BJ (cell line): ENCODE measurements at places on chromosomes 6 and 20. TPM values are rescaled to one million over a fixed set of nuclear protein-coding genes. Genes with fewer than 3 reads are reported as not detected.

DNA sequence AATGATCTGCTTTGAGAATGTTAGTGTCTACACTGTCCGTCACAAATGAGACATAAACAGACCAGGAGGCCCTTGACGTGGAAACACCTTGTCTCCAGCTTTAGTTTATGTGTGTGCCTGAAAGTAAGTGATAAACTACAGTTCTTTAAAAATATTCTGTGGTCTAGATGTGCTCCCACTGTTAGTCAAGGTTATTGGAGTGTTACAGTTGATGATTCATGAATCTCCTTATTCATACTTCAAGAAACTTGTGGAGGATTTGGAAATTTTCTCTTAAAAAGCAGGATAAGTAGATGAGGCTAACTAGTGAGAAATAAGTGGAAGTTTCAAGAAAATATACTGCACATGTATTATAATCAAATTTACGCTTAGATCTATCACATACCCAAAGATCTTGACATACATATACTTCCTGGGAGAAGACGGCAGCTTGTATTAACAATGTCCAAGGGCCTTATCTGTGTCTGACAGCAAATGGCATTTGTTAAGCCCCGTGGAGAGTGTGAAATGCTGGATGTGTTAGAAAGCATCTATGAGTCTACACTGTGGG is 90.5 kb upstream of the MBOAT1 start:
- no peak for DNase-seq

DNA sequence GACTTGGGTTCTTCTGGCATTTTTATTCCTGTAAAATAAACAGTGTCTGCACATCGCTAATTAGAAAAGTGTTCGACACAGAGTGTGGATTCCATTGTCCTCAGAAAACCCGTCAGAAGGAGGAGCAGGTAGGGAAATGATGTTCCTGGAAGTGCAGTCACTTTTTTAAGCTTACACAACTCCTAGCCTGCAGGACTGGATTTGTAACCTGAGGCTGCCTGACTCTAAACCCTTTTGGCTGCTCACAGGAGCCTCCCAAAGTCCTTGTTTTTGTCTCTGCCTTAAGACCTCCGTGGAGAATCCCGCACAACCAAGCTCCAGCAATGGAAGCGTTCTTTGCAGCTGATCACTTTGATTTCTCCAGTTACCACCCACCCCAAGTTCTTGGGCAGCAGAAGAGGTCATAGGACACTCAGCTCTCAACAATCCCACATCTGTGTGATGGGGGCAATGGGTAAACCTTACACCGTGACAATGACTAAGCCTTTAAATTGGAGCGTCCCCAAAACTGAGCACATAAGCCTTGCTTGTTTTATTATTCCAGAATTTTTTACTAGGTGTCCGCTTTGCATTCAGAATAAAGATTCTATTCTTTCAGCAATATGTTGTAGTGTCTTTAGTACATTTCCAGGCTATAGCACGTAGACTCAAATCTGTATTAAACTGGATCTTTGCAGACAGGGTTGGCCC is 227.9 kb downstream of the TBXT start:
- no peak for DNase-seq

- no peak for DNase-seq
Observed at GRCh38 chr6:43723737-43724295, 36.2 kb upstream of the MRPS18A start.

DNA sequence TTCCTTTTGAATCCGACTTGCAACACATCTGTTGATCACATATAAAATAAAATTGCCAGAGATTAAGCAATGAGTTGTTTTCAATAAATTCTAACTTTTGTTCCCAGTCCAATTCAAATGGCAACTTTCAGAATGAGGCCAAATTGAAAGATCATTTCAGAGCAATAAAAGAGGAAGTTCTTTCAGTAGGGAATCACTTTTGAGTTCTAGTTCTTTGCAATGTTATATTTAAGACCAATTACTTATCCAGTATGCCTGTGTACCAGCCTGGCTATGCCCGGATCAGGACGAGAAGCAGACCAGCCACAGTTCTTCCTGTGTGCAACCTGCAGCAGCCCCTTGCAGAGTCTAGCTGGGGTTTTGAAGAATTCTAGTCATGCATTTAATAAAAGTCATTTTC is 232.5 kb downstream of the BTBD9 start:
- DNase-seq: no peak

DNA sequence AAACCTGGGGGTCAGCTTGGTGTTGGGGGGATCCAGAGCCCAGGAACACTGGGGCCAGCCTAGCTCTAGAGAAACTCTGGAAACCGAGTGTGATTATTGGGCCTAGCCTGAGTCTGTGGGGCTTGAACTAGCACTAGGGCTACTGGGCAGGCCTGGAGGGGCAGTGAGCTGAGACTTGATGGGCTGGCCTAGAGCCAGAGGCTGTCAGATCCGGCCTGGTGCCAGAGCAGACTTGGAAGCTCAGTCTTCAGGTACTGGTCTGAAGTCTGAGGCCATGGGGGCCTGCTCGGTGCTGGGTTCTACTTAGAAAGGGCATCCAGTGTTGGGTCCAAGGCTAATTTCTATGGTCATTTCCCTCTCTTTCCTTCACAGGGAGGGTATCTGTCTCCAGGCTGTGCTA is 2.7 kb downstream of the DEFB112 start:
- DNase-seq: no peak

DNA sequence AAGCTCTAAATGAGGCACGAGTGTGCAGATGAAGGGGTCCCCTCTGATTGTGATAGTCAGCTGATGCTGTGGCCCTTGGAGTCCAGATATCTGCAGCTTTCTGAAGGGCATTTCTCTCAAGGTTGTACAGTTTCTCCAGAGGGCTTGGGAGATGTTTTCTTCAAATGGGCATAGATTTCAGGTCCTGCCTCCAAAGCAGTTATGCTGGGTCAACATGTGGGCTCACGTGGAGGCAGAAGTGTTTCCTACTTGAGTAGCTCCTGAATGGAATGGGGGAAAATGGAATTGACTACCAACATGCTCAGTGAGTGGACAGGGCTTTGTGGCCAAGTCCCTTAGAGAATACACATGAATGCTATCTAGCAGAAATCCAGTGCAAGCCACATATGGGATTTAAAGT is 360.7 kb downstream of the SAMD5 start:
- DNase-seq: no peak

- no peak for DNase-seq
Observed at GRCh38 chr6:90720404-90720803, 133.5 kb upstream of the MAP3K7 start.

DNA sequence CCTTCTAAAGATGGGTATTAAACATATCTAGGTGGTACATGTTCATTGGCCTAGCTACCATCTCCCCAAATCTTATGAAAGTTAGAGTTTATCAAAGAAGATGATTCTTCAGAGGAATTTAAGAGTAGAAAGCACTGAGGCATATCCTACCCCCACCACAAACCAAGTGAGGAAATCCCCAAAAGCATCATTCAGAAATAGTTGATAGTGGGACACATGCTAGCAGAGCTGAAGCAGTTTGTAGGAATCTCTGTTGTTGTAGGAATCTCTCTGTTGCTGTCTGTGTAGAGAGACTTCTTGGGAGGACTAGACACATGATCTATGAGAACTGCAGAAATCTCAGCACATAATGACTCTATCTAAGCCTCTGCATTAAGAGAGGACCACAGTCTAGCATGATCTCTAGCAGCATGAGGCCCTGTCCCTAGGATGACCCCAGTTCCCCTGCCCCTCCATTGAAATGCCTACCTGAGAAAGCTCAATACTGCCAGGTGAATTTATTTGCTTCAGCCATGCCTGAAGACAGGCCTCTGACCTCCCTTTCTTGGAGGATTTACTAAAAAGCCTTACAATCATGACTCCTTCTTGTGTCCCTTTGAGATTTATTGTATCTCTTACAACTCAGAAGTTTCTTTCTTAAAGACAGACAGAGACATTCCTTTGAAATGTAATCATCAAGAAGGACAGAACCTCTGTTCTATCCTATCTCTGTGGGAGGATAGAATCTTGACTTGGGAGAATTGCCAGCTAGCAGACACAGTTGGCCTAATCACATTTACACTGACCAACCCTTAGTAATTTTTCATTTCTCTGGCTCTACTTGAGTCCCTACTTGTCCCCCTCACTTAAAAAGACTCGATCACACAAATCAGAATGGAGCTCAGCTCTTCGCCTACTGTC is 582.4 kb downstream of the PHF3 start:
- DNase-seq: no peak

DNA sequence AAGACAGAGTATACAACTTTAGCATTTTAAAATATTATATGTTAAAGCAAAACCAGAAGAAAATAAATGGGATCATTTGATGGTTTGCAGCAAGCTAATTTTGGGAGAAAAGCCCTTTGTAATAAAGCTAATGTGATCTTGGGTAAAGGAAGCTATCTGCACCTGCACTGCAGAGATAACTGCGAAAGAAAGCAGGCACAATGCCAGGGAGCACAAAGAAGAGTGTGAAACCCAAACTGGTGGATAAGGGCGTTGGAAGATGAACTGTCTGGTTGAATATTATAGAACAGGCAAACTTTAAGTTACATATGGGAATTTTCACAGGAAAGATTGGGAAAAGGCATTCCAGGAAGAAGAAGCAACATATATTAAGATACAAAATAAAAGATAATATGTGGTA is 179.2 kb upstream of the KHDRBS2 start:
- DNase-seq: no peak

- no peak for DNase-seq
Observed at GRCh38 chr20:2739042-2739398, 46.4 kb downstream of the EBF4 start.

DNA sequence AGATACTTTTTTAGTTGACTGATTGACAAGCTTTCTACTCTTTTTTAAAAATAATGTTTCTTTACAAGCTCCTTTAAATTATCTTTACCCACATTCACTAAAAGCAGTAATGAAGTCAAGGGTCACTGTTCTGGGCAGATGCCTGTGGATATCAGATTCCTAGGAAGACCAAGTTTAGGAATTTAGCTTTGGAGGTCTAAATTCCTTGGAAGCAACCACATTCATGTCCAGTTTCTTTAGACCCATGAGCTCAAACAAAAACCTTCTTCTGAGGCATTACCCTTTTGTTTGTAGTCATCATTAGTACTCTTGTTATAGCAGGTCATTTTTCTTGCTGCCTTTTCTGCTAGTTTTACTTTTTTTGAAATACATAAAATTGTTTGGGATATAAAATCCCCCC is 462.9 kb upstream of the JAG1 start:
- no peak for DNase-seq

- DNase-seq: no peak
Observed at GRCh38 chr6:73200735-73201134, 24.6 kb downstream of the KHDC1L start.

- DNase-seq: no peak
Observed at GRCh38 chr20:33176101-33176500, 8.1 kb downstream of the BPIFA2 start.

DNA sequence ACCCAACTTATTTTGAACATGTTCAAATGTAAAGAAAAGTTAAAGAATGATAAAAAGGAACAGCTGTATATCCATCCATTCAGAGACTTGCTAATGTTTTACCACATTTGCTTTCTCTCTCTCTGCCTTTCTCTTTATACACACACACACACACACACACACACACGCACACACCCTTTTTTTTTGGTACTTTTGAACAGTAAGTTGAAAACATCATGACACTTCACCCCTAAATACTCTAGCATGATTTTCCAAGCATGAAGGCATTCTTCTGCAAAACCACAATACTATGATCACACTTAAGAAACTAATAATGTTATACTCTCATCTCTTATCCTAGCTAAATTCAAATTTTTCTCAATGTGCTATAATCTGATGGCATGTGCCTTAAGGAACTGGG is 192.3 kb downstream of the UTRN start:
- DNase-seq: no peak

DNA sequence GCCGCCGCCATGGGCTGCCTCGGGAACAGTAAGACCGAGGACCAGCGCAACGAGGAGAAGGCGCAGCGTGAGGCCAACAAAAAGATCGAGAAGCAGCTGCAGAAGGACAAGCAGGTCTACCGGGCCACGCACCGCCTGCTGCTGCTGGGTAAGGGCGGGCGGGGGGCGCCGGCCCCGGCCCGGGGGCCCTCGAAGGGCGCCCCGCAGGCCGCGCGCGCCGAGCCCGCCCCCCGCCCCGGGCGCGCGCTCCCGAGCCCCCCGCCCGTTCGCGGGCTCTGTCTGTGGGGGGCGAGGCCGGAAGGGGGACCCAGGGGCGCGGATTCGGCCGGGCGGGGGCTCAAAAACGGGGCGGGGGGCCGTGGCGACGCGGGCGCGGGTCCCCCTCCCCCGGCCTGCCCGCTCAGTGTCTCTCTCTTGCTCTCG is 39.2 kb downstream of the GNAS start:
- DNase-seq: no peak

- DNase-seq: no peak
Observed at GRCh38 chr6:26607434-26608230, 10.9 kb downstream of the ABT1 start.

- DNase-seq: peak; percentile 39
Observed at GRCh38 chr6:4606821-4607704, 169.1 kb upstream of the CDYL start.

DNA sequence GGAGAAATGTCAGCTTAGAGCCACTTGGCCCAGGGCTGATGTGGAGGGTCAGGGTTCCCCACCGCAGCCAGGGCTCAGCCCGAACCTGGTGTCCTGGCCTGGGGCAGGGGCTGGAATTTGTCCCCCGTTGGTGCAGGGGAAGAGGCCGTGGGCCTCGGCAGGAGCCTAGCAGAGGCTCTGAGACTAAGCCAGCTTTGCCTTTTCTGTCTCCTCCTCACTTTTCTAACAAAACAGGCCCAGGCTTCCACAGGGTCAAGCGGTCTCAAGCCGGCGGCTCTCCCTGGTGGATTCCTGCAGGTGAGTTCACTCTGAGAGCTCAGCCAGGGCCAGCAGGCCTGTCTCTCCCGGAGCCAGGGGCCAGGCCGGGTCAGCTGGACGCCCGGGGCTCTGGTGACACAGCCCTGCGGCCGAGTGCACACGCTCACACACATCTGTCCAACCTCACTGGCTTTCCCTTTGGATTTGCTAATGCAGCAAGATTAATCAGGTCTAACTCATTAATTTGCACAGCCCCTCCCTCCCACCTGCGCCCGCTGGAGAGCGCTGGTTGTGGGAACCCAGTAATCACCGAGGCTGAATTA is 2.9 kb upstream of the CHRNA4 start:
- no peak for DNase-seq

DNA sequence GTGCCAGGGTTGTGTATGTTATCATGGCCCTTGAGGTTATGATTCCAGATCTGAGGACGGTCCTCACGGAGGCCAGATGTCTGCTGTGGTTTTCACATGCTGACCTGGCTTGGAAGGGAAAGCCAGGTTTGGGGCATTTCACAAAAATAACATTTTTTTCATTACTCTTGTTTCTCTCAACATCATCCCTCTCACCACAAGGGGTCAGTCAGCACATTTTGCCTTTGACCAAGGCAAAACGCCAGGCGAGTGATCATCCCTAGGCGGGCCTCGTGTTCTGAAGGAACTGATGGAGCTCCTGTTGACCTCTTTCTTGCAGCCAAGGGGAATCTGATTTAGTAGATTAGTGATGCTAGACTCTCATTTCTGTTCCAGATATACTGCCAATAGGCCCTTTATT is 133.5 kb downstream of the TBC1D7 start:
- DNase-seq: no peak

GRCh38 chr6:71420095-71420692 is 131.6 kb downstream of the OGFRL1 start:
- DNase-seq: no peak

GRCh38 chr20:61449916-61450315 is 197.9 kb downstream of the CDH4 start:
- DNase-seq: no peak

GRCh38 chr6:53179961-53180651 is 31.5 kb upstream of the GCM1 start:
- no peak for DNase-seq

Gene FAM209A
- polyA plus RNA-seq: 0.09 and 0.11 TPM in 2 replicates

Gene LPA
- not detected in 2 replicates for polyA plus RNA-seq

Gene PSMB8
- 56.7 and 79.6 TPM in 2 replicates for polyA plus RNA-seq

Gene DEF6
- polyA plus RNA-seq: 3.7 and 4.1 TPM in 2 replicates

Gene KCNK5
- not detected in 2 replicates for polyA plus RNA-seq

Gene FKBP1C
- polyA plus RNA-seq: 1.9 and 2.0 TPM in 2 replicates

Gene FOXP4
- polyA plus RNA-seq: 1.9 and 4.0 TPM in 2 replicates

Gene CST7
- 0.09 TPM in 1 of 2 replicates, not detected in the other for polyA plus RNA-seq
